ENCODE measurements at places on chromosomes 12 and 14. TPM values are rescaled to one million over a fixed set of nuclear protein-coding genes. Genes with fewer than 3 reads are reported as not detected.

GRCh38 chr12:57550641-57551549 is 1.1 kb downstream of the KIF5A start:
- no peak for DNase-seq

DNA sequence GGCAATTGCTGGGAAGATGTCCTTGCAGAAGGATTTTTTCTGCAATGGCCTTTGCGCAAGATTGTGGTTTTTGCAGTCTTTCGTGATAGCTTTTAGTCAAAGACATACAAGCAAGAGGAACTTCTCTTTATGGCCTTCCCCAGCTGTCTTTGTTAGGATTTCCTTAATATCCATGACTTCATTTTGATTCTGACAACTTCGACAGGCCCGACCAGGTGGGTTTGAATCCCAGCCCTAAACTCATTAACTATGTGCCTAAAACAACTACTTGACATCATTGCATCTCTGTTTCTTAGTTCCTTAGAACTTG is 13.3 kb upstream of the VRK1 start:
- no peak for DNase-seq

DNA sequence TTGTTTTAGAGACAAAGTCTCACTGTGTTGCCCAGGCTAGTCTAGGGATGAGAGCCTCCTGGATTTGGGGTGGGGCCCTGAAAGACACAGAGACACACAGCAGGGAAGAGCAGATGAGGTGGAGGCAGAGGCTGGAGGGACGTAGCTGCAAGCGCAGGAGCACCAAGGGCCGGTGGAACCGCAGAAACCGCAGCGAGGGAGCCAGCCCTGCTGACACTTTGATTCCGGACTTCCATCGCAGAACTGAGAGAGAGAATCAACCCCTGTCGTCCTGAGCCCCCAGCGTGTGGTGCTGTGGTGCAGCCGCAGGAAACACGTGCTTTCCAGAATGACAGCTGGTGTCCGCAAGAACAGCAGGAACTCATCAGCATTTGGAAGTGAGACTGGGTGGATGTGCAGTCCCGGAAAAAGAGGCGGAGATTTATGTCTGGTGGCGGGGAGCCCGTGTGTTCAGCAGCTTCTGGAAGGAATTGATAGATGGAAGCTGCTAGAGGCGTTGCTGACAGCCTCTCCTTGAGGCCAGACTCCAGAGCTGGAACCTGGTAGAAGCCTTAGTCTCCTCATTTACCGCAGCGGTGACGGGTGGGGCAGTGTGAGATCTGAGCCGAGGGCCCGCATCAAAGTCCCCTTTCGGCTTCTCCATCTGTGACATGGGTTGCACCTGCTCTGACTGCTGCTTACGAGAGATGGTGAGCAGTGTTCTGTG is 21.9 kb upstream of the KLC1 start:
- peak; percentile 88 for DNase-seq

GRCh38 chr12:93886533-93887511 is 209.6 kb downstream of the CRADD start:
- DNase-seq: no peak

DNA sequence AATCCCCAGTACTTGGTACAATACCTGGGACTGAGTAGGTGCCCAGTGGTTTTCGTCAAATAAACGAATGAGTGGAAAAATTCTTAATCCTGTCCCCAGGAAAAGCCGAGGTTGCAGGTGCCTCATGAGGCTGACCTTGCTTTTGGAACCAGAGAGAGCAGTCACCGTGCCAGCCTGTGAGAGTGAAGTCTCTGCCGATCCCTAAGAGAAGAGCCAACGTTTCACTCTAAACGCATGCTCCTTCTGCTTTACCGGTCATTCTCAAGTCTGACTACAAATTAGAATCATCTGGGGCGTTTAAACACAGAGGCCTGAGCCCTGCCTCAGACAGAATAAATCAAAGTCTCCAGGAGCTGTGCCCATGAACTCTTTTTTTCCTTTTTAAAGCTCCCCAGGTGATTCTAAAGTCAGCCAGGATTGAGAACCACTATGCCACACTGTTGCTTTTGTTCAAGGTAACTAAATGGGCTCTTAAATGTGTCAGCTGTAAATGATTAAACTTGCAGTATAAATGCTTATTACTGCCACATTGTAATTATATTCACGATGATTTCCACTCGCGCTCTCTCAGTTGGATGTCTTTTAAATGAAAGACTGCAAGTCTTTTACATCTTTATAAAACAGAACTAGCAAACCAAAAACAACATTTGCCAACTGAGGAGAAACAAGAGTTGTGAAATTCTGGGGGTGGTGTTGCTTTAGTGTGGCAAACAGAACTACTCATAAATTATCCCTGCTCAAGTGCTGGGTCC is 26.9 kb downstream of the TCP11L2 start:
- DNase-seq: peak; percentile 3

The SLC39A2 gene
- not detected for total RNA-seq

The WDR89 gene
- total RNA-seq: 19.4 TPM

The CLEC14A gene
- 11.1 TPM for total RNA-seq

DNA sequence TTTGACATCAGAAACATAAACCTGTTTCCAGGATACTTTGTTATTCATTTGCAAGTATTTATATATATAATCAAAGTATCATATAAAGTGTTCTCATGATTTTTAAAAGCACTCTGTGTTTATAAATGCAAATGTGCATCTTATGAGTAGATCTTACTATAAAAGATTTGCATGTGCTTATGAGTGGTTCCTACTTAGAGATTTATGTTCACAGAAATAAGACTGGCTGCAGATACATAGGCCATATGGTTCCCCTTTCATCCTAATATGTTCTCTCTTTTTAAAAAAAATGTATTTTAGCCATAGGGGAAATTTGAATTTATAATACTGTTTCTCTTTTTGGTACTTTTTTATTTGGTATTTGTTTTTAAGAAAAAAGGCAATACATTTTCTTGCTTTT is 174.2 kb downstream of the ESR2 start:
- DNase-seq: no peak

DNA sequence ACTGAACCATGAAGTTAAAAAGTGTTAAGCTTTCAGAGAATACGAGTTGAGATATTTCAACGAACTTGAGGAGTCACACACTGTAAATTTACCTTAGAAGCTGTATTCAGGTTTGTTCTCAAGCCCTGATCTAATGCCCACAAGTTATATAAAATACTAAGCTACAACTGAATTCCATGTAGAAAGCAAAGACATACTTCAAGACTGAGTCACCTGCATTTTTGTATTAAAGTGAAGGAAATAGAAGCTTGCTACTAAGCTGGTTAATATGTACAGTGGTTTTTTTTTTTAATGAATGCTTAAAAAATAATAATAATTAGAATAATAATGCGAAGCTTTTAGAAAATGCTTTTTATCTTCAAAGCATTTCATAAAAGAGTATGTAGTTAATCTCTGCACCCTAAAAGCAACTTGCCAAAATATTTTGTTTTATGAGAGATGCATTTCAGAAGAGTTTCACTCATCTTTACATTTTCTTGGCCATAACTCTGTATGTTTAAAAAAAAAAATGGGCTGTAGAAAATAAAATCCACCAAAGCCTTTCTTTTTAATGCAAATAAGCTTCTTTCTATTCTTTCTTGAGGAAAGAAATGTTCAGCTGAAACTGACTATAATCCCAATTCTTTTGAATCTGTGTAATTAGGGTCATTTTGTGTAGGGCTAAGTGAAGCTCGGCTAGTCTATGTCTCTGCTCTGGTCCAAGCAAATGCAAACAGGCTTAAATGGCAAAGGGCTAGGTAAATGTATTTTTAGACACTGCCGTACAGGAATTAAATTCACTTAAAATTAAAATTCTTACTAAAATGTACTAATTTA is 1047.5 kb upstream of the FLRT2 start:
- peak; percentile 14 for DNase-seq
